ENCODE measurements at places on chromosomes 4 and X.
A peak's percentile ranks its signal among the peaks of the same experiment; 100 is the strongest.

GRCh38 chr4:118139241-118139640 lies 105.0 kb downstream of the NDST3 start:
- peak; percentile 30 for DNase-seq

DNA sequence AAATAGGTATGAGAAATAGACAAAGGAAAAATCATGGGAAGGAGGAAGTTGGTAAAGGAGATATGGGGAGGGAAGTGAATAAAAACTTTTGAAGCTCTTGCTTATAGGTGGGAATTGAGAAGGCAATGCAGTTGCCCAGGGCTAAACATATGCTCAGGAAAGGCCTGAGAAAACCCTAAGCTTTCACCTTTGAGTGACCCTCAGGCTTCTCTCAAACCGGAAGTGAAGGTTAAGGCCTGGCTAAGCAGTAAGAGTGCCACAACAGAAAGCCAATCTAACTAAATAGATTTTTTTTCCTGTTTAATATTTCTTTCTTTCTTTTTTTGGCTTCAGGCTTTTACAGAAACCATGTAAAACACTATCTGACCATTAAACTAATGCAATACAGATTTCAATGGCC lies 69.5 kb upstream of the GABRA3 start:
- no peak for DNase-seq

GRCh38 chr4:42917296-42917695 lies 24.8 kb downstream of the GRXCR1 start:
- no peak for DNase-seq

- DNase-seq, result no peak
Observed at GRCh38 chrX:44178274-44179053, 165.0 kb downstream of the EFHC2 start.

GRCh38 chr4:140249351-140249750 lies 95.4 kb upstream of the MAML3 start:
- DNase-seq, result peak; percentile 42

GRCh38 chrX:46228389-46228788 lies 316.8 kb downstream of the ZNF674 start:
- DNase-seq, result no peak

Data from suppressor macrophage (primary cell).